ENCODE measurements at places on chromosomes 2 and 18.

- H3K4me3 ChIP-seq = no peak overlapping the region
- no peak for DNase-seq
- H3K27ac ChIP-seq = no peak overlapping the region
- no peaks in the 10 kb centered on the region for H3K4me1 ChIP-seq
- no peaks in the 10 kb centered on the region for H3K27me3 ChIP-seq
These were observed 138.0 kb upstream of the ASB18 start for GRCh38 chr2:236402033-236402790.

DNA sequence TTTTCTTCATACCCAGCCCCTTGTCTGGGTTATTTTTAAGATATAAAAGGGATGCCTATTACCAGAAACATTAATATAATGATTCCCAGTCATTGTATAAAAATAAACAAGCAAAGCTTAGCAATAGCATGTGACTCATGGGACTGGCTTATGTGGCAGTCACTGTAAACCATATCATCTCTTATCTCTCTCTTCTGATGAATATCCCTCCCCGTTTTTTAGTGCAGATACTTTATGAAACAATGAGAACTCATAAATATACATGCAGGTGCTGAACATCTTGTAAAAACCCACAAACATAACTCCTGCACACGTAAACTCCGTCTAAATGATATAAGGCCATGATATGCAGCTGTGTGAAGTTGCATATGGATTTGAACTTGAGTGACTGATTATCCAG is 154.9 kb downstream of the MGAT5 start:
- no peaks in the 10 kb centered on the region for H3K27me3 ChIP-seq
- no peak for DNase-seq
- H3K27ac ChIP-seq = no peak overlapping the region

DNA sequence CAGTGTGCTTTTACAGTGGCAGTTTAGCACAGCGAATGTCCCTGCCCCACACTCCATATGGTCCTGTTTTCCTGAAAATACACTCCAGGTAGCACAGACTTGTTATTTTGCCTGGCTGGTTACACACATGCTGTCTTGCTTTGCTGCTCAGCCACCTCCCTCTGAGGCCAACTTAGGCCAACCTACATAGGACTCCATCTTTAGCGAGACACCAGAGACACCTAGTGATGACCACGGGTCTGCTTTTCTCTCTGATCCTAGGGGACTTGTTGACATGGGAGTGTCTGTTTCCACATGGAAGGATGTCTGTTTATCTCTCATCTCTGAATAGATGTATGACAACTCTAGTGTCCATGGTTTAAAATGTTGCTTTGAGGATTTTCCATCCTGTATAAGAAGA is 43.3 kb downstream of the PLEKHB2 start:
- no peaks in the 10 kb centered on the region for H3K27me3 ChIP-seq
- H3K4me3 ChIP-seq = no peak overlapping the region
- no peak overlapping the region for H3K27ac ChIP-seq
- DNase-seq = no peak

DNA sequence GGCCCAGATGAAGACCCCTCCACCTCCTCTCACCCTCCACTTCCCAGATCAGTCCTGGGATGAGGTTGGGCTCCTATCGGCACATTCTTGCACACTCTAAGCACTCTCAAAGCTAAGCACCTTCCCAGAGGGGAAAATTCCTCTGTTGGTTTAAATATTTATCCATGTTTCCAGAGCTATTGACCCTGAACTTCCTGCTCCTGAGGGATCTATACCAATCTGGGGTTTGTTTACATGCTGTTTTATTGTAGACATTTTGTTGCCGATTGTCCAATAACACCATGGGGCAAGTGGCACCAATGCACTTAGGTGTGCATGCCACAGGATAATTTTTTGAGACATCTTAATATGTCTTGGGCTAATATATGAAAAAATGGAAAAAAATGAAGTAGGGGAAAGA is 476.2 kb downstream of the SLC4A3 start:
- DNase-seq = no peak
- no peaks in the 10 kb centered on the region for H3K27me3 ChIP-seq
- H3K27ac ChIP-seq = no peak overlapping the region
- H3K36me3 ChIP-seq = no peaks in the 10 kb centered on the region
